ENCODE measurements at places on chromosomes 2 and 18. TPM values are rescaled to one million over a fixed set of nuclear protein-coding genes. Genes with fewer than 3 reads are reported as not detected.

Gene DTNB
- total RNA-seq = 17.6 TPM

- no peak for DNase-seq
Measured at GRCh38 chr2:123502931-123503330, 522.2 kb upstream of the CNTNAP5 start.

GRCh38 chr2:184272056-184272455 is 326.3 kb upstream of the ZNF804A start:
- no peak for DNase-seq

- DNase-seq = no peak
Measured at GRCh38 chr18:54734059-54734458, 94.2 kb upstream of the RAB27B start.
